ENCODE measurements at places on chromosomes 5 and 9.

- no peak for DNase-seq
These were observed 541.6 kb upstream of the DAP start for GRCh38 chr5:11302663-11303062.

- no peak for DNase-seq
These were observed 31.1 kb downstream of the ERAP1 start for GRCh38 chr5:96776621-96777020.

GRCh38 chr5:137113161-137113560, 386.0 kb downstream of the SPOCK1 start:
- no peak for DNase-seq

- DNase-seq, result no peak
These were observed 105.6 kb downstream of the KCTD16 start for GRCh38 chr5:144276034-144276822.

GRCh38 chr9:83336706-83337105, 201.5 kb downstream of the FRMD3 start:
- DNase-seq, result no peak

- no peak for DNase-seq
These were observed 68.1 kb upstream of the ERCC6L2 start for GRCh38 chr9:95807326-95807947.

- DNase-seq, result no peak
These were observed 34.8 kb upstream of the PRDM12 start for GRCh38 chr9:130629443-130630070.

DNA sequence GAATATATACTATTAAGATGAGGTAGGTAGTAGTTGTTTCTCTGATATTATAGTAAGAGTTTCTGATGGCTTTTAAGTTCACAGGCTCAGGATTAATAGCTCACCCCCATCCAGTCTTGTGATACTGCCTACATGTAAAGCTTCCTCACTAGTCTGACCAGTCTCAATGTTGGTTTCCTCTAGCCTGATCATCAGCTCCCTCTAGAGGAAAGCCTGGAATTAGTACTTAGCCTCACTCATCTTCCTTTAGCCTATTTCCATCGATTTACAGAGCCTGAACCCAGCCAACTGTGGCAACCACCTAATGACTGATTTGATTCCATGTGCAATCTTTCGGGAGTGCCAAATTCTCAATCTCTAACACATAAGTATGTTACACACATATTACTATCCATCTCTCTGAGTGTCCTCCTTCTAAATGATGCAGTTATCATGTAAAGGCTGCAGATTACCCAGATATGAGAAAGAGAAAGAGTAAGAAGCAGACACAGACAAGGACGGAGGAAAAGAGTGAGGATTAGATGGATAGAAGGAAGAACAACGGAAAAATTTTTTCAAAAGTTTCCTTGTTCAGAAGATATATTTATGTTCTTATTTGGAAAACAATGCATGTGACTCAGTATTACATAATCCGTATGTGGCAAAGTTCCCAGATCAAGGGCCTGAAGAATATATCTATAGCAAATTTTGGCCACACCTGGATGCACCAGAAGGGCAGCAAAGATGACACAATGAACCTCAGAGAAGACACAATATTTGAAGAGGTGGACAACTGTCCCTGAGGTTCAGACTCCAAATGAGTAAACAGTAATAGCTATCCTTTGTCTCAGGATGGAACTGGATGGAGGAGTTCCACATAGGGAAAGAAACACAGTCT, 333.7 kb downstream of the ELAVL2 start:
- DNase-seq, result no peak

GRCh38 chr9:13023498-13023897, 248.7 kb downstream of the LURAP1L start:
- DNase-seq, result no peak

DNA sequence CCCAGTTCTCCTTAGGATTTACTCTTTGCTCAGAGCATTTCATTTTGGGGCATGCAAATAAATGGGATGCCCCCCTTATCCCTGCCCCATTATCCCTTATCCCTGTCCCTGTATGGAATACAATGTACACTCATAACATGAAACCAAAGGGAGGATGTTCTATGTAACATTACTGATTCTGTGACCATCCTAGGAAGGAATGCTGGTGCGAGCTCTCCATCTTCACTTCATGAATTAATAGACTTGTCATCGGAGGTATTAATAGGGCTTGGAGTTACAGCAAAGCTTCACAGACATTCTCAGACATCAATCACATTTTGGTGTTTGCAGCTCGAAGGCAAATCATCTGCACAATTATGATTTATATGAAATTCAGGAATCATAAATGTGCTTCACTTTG, 20.4 kb upstream of the PIK3R1 start:
- DNase-seq, result no peak

DNA sequence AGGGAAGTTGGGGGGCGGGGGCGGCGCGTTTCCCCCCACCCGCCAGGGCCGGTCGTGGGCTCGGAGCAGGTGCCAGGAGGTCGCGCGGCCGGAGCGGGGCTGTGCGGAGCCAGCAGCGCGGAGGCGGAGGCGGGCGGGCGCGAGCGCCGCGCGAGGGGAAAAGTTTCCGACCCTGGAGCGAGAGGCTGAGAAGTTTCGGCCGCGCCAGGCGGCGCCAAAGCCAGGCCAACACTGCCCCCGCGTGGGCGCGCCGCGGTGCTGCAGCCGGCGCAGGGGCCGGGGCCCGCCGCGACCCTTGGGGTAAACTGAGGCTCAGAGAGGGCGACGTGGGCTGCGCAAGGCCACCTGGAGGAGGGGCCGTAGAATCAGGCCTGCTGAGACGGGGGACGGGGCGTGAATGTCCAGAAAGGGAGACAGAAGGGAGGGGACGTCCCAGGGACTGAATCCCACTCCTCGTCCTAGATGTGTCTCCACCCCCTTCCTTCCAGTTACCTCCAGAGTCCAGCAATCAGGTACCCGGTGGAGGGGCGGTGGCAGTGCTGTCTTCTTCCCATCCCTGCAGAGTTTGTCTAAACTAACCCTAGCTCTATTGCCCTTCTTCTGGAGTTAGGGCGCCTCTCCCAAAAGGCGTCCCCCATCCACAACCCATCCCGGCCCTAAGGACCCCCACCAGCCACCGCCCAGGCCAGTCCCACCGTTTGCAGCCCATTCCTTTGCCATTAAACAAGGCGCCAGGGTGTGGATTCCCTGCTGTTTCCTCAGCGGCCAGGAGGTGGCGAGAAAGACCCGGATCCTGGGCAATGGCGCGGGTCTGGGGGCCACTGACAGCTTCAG, 10.2 kb downstream of the C9orf50 start:
- peak; percentile 68 for DNase-seq

DNA sequence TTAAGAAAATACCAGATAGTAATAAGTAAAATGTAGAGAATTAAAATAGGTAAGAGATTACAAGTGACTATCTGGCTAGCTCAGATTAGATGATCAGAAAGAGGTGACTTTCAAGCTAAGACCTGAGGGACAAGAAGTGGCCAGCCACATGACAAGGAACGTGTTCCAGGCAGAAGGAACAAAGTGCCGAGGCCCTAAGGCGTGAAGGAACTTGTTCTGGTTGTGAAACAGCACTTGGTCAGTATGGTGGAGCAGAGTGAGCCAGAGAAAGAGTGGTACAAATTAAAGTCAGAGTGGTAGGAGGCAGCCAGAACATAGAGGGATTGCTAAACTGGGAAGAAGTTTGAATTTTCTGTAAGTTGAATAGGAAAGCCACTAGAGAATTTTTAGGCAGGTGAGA, 73.6 kb downstream of the ADRB2 start:
- DNase-seq, result no peak

DNA sequence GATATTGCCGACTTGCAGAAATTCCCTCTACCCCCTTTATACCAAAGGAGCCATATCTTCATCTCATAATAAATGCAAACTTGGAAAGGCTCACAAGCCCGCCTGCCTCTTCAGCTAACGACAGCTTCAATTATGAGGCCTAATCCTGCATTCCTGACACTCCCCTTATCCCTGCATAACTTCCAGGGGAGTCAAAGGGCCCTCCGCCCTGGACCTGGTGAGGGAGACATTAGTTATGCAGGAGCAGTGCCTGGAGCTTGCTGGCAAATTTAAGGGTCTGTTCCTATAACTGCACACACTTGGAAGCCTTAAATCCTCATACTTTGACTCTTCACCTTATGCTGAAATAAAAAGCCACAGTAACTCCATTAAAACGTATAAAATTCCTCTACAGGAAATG, 617.9 kb downstream of the BNC2 start:
- DNase-seq, result no peak

DNA sequence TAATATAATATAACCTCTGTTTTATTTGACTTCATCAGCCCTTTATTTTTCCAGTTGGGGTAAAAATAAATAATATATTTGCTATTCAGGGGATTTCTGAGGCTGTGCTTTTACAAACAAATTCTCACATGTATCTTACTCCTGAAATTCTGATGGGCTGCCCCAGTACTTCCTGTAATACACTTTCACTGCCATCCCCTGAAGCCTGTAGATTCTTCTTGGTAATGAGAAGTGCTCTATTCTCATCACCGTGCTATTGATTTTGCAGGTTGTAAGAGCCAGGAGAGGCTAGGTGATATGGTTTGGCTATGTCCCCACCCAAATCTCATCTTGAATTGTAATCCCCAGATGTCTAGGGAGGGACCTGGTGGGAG, 91.9 kb upstream of the CEP78 start:
- DNase-seq, result no peak

GRCh38 chr5:144336191-144336961, 165.7 kb downstream of the KCTD16 start:
- no peak for DNase-seq

- no peak for DNase-seq
These were observed 18.6 kb downstream of the STKLD1 start for GRCh38 chr9:133394687-133395271.

- DNase-seq, result no peak
These were observed 5.0 kb downstream of the PDE6A start for GRCh38 chr5:149939546-149939945.

DNA sequence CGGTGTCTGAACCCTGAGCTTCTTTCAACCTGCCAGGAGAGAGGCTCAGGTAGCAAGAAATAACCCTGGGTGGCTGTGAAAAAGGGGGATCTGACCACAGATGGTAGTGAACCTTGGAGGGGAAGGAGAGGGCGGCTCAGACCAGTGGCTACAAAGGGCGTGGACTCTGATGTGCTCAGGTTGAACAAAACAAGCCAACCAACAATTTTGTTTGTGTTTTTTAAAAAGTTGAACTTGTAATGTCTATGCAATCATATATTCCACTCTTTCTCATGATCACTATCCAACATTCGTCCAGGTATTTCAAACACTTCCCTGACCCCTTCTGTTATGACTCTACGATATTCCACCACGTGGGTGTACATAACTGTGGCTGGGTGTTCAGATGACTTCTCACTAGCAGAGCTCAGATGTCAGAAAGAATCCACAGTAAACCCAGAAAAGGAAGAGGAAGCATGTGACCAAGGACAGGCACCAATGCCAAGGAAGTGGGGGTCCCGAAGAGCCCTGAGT, 20.0 kb downstream of the PTPN3 start:
- DNase-seq, result no peak

DNA sequence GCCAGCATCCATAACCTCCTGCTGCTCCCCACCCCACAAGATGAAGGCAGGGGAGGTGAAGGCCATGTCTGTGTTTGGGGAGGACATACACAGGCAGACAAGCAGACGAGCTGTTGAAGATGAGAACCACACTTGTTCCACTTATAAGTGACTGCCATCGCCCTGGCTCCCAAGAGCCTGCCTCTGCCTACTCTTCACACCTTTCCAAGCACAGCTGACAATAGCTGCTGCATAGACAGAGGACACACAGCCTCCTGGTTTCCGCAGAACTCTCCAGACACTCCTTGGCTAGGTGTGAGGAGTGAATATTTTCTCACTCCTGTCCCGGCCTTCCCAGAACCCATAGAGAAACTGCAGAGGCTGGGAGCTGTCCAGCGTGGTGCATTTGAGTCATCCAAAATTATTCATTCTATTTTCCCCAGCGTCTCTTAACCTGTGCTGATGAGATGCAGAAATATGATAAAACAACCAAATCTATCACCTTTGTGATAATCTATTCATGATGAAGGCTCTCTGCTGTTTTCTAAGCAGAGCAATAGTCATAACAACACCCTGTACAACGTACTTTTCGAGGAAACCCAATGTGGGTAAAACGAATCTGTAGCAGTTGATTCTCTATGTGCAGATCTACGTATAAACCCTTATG, 24.7 kb downstream of the KLF9 start:
- no peak for DNase-seq

DNA sequence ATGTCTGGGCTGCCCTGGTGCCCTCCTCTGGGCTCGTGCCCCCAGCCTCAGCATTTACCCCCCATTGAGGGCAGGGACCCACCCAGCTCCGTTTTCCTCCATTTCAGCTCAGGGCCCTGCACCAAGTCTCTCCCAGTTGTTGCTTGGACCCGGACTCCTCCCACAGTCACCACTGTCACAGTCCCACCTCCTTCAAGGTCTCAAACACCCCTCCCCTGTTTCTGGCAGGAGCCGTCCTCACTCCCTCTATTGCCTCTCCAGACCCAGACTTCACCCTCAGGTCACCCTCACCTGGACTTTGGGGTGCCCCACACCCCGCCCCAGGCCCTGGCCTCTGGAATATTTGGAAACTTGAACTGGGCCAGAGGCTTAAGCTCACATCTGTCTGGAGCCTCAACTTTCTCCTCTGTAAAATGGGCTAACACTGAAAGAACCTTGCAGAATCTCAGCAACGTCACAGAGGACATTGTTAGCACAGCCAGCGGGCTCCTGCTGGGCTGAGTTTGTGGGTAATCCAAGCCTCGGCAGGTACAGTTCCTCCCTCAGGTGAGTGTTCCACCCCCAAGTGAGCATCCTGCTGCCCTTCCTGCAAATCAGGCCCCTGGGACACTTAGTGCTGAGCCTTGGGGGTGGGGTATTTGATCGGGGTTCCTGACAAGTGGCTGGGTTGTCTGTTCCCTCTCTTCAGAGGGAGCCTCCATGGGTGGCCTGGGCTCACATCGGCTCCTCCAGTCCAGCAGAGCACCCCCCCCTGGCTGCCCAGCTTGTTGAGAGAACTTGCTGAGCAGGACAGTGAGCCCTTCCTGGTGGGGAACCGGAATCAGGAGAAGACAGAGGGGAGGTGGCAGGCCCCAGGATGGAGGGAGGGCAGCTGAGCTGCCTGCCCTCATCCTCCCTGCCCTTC, 130.1 kb downstream of the C9orf50 start:
- no peak for DNase-seq

GRCh38 chr9:98142182-98142907, 23.3 kb upstream of the TRIM14 start:
- DNase-seq, result no peak

DNA sequence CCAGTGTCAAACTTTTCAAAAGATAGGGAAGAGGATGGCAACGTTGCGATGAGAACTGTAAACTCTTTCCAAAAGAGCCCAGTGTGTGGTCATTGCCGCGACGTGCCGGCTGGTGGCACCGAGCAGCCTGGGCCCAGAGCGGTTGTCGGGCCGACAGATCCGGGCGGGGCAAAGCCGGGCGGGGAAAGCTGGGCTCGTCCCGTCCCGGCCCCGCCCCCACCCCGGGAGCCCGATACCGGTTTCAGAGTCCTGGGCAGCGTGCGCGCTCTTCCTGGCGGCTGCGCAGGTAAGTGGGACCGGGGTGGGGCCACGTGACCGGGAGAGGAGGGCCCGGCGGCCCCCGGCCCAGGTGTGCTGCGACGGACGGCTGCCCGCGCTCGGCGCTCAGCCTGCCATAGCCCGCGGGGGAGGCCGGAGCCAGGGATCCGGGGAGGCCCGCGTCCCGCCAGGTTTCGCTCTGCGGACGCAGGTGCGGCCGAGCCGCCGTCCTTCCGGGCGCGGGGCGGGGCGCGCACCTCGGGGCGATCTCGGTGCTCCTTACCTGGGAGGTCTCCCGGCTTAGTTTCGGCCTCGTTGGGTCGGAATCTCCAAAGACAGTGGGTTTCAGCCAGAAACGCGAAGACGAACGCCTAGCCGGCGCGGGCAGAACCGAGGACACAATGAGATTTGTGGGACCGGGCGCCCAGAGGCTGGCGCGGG, at the start of gene MARVELD2:
Gene MARVELD2, plus strand, starts transcription at position 232 of the 699 bp plus-strand sequence. CDS start 4,270 bp downstream, outside the sequence.
- peak; percentile 42 for DNase-seq

- DNase-seq, result peak; percentile 86
These were observed 364.5 kb downstream of the MAN2A1 start for GRCh38 chr5:110054240-110054639.

Measured in CD4-positive, alpha-beta T cell treated with Interleukin-6 at 100 ng/mL for 8 hours (primary cell).